ENCODE measurements at places on chromosomes 5 and 9.
A peak's percentile ranks its signal among the peaks of the same experiment; 100 is the strongest.

GRCh38 chr5:17234374-17234773 is 16.9 kb downstream of the BASP1 start:
- DNase-seq = no peak

GRCh38 chr5:140010798-140011197 is 32.3 kb downstream of the NRG2 start:
- no peak for DNase-seq

GRCh38 chr5:1392801-1393565 is 48.1 kb upstream of the CLPTM1L start:
- DNase-seq = no peak

DNA sequence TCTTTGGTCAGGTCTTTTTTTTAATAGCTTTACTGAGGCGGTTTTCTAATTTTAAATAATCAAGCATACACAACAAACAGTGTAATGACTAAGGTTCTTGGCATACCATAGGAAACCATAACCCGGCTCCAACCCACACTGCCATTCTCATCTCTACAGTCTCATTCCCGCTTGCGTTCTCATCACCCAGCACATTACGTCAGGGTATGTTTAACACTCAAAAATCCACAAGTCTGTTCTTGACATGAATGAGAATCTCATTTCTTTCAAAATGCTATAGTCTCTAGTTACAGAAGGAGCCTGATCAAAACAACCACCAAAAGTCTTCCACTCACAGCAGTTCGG is 505 bp downstream of the C5orf34 start:
- DNase-seq = no peak

DNA sequence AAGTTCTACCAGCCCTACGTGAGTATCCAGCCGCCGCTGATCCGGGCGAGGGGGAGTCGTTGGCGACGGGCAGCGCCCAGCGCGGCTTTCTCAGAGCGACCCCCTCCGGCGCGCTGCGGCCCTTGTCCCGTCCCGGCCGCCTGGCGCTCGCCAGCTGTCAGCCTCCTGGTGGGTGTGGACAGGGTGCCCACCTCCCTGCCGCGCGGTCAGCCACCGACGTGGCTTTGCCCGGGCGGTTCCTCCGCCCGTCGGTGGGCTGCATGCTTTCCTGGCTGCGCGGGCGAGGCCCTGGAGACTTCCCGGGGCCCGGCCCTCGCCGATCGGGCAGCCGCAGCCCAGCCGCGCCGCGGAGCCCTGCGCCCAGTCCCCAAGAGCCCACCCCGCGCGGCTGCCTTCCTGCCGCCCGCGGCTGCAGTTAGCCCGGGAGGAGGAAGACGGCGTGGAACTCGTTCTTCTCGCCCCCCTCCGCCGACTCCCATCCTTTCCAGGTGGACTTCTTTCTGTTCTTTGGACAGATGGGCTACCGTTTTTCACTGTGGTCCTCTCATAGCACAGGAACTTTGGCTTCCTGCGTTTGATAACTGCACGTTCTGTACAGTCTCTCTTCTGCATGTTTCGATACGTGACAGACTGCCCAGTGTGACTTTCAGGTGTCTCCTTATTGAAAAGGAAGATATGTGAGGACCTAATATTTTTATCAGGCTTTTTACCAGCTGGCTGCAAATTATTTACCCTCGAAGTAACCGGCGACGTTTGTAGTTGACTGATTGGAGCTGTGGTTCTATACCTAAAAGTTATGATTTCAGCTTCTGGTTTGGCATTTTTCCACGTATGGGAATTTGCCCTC is 577 bp downstream of the AP3S1 start:
- DNase-seq = peak; percentile 66

DNA sequence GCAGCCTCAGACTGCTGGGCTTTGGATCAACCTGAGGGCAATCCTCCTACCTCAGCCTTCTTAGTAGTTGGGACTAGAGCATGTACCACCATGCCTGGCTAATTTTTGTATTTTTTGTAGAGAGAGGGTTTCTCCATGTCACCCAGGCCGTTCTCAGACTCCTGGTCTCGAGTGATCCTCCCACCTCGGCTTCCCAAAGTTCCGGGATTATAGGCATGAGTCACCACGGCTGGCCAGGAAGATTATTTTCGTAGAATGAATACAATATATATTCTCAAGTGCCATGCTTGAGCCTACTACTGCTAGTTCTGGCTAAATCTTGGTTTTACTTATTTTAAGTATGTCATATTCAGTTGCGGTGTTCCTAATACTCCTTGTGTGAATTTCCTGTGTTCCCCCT is 88.2 kb upstream of the CLINT1 start:
- no peak for DNase-seq

Measured in activated CD8-positive, alpha-beta memory T cell treated with anti-CD3 and anti-CD28 coated beads, Interleukin-2, amount 50 U/mL, for 48 hours (primary cell).